ENCODE measurements at places on chromosomes 2 and 18.
A peak's percentile ranks its signal among the peaks of the same experiment; 100 is the strongest.

DNA sequence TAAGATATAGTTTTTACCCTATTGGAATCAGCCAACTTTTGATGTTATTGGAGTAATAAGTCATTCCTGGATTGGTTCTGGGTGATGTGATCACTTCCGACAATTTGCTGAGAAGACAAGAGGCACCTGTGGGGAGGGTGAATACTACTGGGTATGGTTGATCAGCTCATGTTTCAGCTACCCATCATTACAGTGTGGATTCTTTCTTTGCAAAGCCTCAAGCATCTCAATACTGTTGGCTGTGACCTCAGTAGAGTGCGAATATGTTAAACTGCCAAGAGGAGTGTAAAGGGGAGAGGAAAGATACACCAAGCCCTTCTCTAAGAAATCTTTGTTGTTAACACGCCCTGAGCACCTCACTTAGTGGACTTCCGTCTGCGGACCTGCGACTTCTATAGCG is 317.7 kb downstream of the TDRD15 start:
- no peak for DNase-seq

GRCh38 chr18:54466248-54467005 is 108.7 kb downstream of the C18orf54 start:
- DNase-seq = no peak

- no peak for DNase-seq
These were observed 219.8 kb downstream of the ATAD2B start for GRCh38 chr2:23707096-23707495.

- DNase-seq = no peak
These were observed 282.4 kb upstream of the NETO1 start for GRCh38 chr18:73150199-73150598.

GRCh38 chr2:26144953-26145680 is 27.8 kb upstream of the GAREM2 start:
- DNase-seq = peak; percentile 80

DNA sequence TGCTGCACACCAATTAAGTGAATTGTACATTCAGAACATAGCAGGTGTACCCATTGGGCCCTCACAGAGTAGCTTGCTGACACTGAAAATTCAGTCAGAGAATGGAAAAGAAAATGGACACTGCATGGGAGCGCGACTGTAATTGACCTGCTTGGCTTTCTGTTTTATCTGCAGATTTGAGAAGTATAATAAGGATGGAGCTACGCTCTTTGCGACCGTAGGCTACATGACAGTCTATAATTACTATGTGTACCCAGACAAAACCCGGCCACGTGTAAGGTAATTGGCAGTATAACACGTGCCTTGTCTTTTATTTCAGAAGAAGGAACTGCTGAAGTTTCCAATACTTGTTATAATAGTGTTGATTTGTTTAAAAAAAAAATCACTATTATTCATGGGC is 33.5 kb upstream of the METAP1D start:
- no peak for DNase-seq

DNA sequence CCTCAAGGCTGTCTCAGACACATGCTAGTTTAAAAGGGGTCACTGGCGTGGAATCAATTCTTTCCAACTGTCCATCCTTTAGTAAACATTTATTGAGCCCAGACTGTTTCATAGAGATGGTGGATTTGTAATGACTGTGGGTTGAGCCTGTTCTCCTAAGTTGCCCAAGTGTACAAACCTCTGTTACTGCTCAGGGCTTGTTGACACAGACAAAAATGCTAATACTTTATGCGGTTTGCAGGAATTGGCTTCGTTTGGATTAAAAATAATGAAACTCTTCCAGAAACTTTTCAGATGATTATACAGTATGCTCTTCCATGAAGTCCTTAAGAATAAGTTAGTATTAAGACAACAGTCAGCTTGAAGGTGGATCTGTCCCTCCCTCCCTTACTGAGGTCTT is 83.6 kb upstream of the MGAT5 start:
- no peak for DNase-seq

DNA sequence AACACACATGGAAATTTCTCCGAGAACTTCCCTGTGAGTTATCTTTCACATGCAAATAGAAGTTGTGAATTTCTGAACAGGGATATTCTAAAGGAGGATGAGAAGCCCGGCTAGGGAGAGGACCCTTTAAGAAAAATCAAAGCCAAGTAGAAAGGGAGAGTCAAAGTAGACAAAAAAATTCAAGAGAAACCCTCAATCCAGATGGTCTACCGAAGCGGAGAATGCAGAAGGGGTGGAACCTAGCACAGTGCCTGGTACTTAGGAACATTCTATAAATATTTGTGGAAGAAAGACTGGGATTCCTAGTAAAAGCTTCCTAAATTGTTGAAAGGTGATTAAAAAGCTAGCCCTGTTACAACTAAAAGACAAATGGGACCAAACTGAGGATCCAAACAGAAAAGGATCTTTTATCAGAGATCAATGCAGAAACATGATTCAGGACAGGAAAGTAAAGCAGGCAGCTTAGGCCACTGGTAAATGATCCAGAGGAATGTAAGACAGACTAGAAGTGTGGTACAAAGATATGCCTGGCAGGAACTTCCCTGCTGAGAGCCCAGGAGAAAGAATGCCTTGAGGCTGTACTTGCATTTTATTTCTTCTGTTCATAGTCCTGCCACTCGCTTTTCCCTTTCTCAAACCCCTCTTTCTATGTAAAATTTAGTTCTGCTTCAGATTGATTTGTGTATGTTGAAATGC is 19.5 kb upstream of the GLS start:
- DNase-seq = no peak

DNA sequence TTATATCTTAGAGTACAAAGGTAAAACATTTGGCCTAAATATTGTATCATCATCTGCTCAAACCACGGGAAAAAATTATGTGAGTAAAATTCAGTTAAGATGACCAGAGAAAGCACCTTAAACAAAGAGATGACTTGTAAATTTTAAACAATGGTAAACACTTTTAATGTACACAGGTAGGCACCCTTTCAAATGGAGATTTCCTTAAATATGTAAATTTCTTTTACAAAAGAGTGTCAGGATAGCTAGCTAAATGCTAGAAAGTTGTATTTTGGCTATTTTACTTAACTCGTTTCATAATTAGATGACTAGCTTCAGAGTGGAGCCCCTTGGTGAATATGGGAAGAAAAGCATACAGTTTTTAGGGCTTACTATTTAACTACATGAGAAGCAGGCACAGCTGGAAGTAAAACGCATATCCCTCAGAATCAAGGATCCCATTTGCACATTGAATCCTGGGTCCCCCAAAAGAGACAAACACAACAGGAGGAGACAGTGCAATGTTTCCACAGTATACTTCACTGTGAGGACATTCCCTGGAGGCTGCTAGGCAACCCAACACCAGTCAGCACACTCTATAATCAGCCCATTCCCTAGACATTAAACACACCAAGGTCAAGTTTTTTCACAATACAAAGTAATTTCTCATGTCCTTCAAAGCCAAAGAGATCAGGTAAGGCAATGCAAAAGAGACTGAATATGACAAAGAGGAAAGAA is 1154.4 kb downstream of the DPP10 start:
- no peak for DNase-seq

DNA sequence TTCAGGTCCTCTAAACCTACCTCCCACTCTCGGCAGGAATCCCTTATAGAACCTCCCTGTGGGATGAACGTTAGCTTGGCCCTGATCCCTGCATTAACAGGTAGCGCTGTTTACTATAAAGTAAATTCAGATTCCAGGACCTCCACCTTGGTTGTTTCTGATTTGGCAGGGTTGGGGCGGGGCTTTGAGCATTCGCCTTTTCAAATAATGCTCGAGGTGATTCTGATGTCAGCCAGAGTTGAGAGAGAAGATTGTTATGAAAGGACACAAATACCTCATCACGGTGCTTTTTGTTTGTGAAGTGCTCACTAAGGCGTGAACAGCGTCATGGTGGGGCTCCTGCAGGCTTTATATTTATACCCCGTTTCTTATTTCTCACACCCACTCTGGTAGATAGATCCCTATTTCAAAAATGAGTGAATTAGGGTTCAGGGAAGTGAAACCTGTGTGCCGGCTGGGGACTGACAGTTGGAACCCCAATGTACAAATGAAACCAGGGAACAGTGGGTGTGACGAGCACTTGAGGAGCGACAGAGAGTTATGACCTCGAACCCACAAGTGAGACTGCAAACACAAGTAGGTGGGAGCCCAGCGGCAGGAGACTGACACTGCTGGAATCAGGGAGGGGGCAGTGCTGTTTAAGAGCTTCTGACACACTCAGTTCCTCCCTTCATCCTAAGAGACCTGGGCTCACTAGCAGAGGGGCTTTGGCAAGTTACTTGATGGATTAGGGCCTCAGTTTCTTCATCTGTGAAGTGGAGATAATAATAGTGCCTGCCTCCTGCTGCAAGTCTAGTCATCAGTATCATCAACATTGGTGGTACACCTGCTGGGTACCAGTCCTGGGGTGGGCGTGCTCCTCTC is 14.2 kb upstream of the CXCR4 start:
- DNase-seq = peak; percentile 75

DNA sequence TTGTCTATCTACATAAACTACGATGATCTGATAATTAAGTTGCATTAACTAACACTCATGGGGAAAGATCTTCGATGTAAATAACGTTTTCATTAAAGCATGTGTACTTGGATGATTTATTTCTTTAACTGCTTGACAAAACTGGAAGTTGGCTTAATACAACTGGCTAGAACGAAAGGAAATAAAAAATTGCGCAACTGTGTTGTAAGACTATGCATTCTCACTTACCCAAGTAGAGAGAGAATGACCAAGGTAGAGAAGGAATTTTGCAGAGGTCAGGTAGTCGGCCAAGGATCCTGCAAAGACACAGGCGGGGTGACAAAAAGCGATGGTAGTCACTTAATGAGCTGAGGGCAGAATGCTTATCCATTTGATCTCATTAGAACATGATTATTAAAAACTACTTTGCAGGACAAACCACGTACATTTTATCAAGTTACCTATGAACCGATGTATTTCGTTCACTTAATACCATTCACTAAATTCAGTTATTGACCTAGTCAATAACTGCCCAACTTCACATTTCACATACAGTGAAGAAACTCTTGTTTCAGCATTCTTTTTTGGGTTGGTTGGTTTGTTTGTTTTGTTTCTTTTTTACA is 900 bp downstream of the SLC40A1 start:
- DNase-seq = no peak

DNA sequence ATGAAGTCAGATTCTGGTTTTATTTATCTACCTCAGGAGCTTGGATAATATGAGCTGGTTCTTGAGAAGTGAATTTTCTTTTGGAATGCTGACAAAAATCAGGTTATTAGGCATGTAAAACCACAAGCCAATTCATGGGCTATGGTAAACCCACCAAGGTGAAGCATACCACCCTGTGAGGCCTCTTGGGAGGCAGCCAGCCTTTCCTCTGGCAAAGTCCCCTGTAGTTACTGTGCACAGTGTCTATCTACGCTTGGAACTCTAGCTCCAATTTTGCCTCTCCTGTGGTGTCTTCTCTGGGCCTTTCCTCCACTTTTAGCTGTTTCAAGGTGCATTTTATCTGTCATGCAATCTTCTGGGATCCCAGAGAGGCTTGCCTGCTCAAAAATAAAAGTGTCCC is 242.7 kb upstream of the ZSWIM2 start:
- no peak for DNase-seq

GRCh38 chr2:43513216-43513615 is 82.6 kb downstream of the THADA start:
- DNase-seq = no peak

DNA sequence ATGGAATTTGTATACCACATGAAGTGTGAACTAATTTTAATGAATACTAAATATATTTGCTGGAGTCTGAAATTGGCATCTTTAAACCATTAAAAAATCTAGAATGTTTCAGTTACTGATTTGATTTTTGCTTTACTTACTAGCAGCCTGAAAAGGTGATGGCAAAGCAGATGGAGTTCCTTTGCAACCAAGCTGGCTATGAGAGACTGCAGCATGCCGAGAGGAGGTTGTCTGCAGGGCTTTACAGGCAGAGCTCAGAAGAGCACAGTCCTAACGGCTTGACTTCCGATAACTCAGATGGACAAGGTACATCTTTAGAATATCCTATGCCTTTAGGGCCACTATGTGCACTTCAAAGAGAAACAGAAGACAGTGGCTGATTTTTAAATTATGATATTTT is 36.5 kb downstream of the NAB1 start:
- no peak for DNase-seq

DNA sequence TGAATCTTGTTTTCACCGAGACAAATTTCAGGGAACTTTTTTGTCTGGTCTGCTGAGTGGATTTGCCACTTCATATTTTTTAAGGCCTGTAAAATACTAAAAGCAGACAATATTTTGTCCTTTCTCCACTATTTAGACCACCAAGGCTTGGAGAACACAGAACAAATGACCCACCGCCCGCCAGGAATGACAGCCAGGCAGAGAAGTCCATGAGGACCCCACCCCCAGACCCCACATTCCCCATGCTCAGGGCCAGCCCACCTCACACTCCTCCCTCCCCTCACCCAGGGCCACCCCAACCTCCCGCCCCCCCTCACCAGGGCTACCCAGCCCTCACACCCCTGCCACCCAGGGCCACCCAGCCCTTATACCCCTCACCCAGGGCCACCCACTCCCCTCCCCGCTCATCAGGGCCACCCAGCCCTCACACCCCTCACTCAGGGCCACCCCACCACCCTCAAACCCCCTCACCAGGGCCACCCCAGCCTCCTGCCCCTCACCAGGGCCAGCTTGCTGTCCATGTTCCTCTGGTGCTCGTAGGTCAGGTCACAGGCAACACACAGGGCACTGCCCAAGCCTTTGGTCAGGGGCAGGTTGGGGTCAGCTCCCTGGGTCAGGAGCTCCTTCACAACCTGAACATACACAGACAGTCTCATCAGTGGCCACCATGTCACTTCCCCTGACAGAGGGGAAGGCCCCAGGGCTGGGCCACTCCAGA is 50.6 kb downstream of the ANKMY1 start:
- DNase-seq = no peak

DNA sequence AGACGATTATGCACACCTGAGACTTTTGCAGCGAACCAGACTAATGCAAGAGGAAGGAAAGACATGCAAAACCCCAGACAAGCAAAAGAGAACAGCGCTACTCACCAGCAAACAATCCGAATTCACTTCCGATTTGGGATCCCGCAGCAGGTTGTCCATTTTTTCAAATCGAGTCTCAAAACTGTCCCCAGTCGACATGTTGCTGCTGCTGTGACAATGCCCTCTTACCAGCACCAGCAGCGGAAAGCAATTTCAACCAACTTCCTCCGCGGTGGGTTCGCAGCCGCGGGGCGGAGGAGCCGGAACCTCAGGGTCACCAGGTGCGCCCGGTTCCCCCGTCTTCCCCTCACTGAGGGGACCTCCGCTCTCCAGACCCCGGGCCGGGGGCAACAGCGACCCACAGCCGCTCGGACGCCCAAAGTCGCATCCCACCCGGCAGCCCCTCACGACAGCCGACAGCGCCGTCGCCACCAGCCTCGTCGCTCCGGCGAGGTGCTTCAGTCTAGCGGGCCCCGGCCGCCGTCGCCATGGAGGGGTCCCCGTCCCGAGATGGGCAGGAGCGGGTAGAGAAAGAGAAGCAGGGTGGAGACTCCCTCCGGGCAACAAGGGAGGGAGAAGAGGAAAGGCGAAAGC is 784 bp downstream of the ROCK1 start:
- DNase-seq = peak; percentile 74

DNA sequence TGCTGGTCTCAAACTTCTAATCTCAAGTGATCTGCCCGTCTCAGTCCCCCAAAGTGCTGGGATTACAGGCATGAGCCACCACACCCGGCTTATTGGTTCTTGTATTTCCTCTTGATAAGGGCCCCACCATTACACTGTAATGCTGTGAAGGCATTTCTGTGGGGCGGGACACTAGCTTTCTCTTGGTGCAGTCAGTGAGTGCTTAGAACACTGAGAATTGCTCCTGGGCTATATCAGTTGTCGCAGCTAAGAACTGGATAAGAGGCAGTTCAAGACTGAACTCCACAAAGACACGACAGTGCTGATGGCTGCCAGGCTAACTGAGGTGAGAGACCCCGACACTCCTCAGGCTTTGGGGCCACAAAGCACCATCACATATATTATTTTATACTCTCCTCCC is 2.1 kb downstream of the KHK start:
- DNase-seq = no peak
